ENCODE measurements at places on chromosomes 16 and 17.
A peak's percentile ranks its signal among the peaks of the same experiment; 100 is the strongest.

GRCh38 chr16:27289669-27290068, 21.1 kb upstream of the NSMCE1 start:
- no peak for DNase-seq

- peak; percentile 36 for DNase-seq
These were observed 23.8 kb downstream of the SEC14L1 start for GRCh38 chr17:77164483-77165091.

DNA sequence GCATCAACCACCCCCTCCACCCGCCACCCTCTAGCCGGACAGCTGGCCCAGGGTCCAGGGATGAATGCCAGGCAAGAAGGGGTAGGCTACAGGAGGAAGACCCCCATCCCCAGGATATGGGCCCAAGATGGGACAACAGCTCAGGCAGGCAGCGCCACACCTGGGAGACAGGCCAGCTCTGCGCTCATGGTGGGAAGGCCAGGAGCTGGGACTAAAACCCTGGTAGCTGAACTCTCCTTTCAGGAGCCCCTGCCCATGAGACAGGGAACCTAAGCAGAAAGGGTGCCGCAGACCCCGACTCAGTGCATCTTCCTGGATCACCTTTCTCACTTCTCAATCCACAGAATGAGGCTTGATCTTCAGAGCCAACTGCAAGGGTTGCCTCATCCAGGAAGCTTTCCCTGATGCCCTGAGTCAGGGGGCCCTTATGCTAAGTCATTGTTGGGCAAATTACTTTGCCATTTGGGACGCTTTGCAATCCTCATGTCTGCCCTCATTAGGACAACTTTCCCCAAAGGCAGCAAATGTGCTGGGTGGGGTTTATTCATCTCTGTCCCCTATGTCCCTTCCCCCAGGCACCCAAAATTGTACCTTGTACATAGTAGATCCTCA, 9.0 kb downstream of the ZDHHC1 start:
- DNase-seq: no peak

DNA sequence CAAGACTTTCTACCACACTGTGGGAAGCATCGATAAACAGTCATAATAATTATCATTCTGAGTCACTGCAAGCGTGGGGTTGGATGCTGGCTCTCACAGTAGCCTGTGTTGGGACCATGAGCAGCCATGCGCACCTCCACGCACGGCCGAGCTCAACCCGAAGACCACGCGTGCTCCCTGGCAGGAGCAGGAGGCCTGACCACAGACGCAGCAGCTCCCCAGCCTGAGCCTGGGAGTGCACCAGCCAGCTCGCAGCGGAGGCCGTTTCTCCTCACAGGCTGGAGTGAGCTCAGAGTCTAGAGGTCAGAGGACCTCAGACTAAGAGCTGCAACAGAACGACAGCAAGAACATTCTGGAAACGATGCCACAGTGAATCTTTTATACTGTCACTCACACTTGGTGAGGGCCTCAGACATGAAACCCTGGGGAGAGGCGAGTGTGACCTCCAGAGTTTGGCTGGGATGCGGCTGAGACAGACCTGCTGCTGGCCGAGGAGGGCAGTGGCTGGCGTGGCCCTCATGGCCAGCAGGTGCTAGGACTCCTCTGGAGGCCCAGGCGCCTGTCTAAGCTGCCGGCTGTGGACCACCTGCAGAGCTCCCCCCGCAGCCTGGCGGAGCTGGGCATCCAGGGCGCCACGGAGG, 6.0 kb downstream of the NDUFAF8 start:
- no peak for DNase-seq

DNA sequence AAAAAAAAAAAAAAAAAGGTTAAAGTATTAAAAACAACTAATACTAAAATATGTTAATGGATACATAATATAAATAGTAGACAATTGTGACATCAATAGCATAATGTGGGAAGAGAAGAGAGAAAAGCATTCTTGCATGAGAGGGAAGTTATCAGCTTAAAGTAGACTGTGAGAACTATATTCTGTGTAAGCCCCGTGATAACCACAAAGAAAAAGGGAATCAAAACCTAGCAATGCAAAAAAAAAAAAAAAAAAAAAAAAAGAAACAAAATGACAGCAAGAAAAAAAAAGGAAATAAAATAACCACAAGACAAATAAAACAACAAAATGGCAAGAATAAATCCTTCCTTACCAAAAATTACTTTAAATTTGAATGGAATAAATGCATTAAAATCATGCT, 39.8 kb upstream of the MYLK3 start:
- no peak for DNase-seq

DNA sequence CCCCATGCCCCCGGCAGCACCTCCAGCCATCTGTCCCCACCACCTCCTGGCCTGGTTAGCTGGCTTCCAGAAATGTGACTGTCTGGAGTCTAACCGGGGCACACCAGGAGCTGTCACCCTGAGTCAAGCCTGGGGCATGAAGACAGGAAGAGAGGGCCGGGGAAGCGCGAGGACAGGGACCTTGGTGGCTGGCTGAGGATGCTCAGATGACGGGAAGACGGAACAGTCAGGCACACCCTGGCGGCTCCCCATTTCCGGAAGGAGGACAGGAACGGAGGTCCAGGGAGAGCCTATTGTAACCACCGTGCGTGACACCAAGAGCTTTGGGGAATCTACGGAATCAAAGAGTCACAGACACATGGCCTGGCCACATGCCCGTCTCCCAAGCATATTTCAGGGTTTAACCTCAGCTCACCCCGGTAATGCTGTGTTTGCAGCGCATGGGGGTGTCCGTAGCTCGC, 51.7 kb downstream of the SDK2 start:
- no peak for DNase-seq

- no peak for DNase-seq
These were observed 43.7 kb downstream of the PKD1L3 start for GRCh38 chr16:71956486-71956885.

- no peak for DNase-seq
These were observed 1.6 kb downstream of the CPPED1 start for GRCh38 chr16:12802048-12802447.

GRCh38 chr17:2948721-2949468, 114.5 kb downstream of the OR1D5 start:
- DNase-seq: no peak

GRCh38 chr17:3913531-3914311, 2.5 kb downstream of the P2RX1 start:
- peak; percentile 82 for DNase-seq

DNA sequence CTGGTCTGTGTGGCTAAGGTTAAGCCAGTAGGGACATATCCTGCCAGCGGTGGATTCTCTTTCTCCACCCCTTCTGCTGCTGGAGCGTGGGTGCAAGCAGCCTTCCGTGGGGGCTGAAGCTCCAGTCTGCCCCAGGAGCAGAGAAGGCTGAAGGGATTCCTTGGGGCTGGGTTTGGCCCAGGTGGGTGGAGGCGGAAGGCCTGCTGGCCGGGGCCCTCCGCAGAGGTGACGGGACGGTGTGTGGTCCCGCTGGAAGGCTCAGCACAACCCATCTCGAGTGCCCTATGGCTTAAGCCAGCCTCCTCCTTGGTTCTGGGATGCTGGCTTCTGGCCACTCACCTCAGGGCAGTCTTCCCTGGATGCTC, 13.1 kb downstream of the TIMM22 start:
- no peak for DNase-seq

- no peak for DNase-seq
These were observed 75.9 kb upstream of the WSB1 start for GRCh38 chr17:27218041-27218440.

DNA sequence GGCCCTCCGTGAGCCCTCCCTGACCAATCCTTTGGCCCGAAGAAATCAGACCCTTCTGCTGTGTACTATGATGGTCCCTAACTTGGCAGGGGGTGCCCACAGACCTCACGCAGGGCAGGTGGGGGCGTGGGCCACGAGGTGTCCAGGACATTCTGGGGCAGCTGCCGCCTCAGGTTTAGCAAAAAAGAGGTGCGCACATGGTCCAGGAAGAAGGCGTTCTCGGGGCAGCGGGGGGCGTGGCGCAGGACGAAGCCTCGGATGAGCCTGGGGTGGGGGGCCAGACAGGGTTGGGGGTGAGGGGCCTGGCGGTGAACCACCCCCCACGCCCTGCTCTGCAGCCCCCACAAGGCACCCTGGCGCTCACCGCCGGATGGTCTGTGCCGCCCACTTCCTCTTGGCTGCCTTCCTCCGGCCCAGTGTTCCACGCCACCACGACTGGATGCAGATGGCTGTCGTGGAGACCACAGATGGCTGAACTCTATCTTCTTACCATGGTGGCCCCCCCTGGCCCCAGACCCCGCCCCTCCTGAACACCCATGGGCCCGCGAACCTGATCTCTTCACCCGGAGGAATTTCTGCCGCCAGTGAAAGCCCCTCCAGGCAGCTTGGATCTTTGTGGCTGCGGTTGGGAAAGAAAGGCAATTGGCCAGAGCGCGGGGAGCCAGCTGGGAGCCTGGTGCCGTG, 14.2 kb upstream of the CRK start:
- DNase-seq: no peak

DNA sequence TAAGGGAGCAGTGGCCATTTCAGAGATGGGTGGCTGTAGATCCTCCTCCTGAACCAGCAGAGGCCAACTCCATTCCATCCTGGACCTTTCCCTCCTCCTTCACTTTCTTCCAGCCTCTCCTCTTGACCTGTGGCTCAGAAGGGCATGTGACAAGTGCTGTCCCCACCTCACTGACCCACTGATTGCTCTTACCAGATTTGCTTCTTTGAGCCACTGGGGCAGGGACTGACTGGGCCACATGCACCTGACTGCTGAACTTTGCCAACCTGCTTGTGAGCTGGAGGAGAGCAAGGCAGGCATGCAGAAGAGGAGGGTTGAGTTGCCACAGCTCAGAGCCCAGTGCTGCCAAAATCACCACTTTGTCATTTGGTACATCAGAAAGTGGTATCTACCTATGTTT, 68.3 kb downstream of the MSI2 start:
- no peak for DNase-seq

- DNase-seq: no peak
These were observed 137.8 kb downstream of the ENGASE start for GRCh38 chr17:79212149-79213087.

DNA sequence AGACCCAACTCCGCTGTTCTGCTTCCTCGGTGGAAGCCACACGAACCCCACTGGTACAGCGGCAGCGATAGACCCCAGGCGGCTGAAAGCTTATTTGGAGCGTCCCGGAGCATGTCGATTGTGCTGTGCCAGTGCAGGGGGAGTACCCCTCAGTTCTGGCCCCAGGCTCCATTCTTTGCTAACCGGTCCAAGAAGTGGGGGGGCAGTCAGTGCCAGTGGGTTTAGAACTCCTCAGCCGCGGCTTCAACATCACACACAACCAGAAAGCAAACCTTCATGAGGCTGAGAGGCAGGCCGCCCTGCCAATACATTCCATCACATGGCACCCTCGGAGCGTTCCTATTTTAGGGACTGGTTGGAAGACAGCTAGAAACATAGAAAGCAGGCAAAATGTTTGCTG, 1.7 kb upstream of the MNT start:
- no peak for DNase-seq

GRCh38 chr16:77788181-77789084, at the start of gene VAT1L:
VAT1L (plus strand) TSS chr16:77788564; CDS start chr16:77788683, 119 bp downstream.
- DNase-seq: no peak

DNA sequence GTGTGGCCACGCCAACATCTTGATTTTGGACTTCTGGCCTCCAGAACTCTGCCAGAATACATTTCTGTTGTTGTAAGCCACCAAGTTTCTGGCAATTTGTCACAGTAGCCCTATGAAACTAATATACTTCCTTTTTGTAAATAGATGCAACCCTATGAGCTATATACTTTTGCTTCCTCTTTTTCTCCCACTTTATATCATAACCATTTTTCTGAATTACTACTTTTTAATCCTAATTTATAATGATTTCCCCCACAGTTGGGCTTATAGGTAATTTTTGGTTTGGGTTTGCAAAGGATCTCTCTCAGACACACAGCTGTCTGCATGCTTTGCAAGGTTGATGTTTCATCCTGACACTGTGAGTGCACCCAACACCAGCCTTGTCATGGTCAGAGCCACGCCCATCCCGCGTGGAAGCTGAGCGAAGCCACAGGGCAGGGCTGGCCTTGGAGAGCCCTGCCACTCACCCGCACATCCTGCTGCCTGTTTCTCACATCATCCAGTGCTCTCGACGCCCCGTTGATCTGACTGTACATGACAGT, 5.8 kb downstream of the TRIM25 start:
- peak; percentile 72 for DNase-seq

GRCh38 chr16:11211977-11212797, 43.8 kb downstream of the SOCS1 start:
- no peak for DNase-seq

- no peak for DNase-seq
These were observed 52.9 kb downstream of the ESRP2 start for GRCh38 chr16:68183046-68183445.

DNA sequence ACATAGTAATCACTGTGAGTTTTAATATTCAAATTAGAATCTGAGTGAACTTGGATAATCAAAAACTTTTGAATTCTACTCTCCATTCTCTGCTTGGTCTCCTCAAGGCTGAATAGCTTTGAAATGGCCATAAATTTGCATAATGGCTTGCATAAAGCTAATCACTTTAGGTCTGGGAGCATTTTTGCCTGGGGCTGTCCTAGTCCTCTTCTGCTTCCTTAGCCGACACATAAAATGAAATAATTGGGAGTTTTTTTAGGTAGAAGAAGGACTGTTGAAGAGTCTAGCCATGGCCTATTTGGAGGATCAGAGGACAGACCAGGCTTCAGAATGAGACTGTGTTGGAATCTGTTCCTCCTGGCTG, 91.4 kb upstream of the EEF2KMT start:
- DNase-seq: no peak

- DNase-seq: no peak
These were observed 241.7 kb downstream of the SEC14L1 start for GRCh38 chr17:77382356-77382911.

DNA sequence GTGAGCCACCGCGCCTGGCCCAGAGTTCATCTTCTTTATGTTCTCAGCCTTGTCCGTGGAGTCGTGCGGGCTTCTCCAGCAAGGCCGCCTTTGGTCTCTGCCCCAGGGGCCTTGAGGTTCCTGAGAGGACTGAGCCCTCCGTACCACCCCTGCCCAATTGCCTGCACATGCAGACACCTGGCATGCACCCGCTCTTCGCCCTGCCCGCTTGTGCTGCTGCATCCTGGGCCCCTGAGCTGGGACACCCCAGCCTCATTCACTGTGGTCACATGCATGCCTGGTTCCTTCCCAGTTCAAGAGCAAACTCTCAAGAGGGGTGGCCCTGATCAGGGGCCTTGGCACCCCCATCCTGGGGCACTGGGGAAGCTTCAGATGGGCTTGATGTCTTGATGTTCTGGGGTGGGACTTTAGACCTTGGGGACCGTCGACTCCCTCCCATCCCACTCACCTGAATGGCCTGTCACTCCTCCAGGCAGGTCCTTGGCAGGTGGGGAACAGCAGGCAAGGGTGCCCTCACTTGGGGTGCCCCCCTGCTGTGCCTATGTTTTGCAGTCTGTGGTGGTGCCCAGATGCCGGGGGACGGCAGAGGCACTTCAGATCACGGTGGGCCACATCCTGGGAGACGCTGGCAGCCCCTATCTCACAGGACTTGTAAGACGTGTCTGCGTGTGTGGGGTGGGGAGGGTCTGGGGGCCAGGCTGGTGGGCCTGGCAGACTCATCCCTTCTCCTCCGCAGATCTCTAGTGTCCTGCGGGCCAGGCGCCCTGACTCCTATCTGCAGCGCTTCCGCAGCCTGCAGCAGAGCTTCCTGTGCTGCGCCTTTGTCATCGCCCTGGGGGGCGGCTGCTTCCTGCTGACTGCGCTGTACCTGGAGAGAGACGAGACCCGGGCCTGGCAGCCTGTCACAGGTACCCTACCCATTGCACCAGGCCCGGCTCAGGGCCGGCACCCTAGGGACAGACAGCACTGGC, 12.7 kb upstream of the SPNS2 start:
- DNase-seq: no peak

All from hematopoietic multipotent progenitor cell treated with erythropoietin and hydrocortisone succinate and interleukin-3 and kit ligand, for 8 days (in vitro differentiated cells).